ENCODE measurements at places on chromosomes 3 and 15. TPM values are rescaled to one million over a fixed set of nuclear protein-coding genes. Genes with fewer than 3 reads are reported as not detected.

The SNAPC5 gene
- total RNA-seq = 37.0 TPM

The INSYN1 gene
- total RNA-seq = 0.30 TPM

The CLSTN2 gene
- total RNA-seq = 0.15 TPM

The GOLGA6B gene
- total RNA-seq = not detected

The BCL2A1 gene
- not detected for total RNA-seq

The DOCK3 gene
- under 0.01 TPM for total RNA-seq

The RAD51 gene
- 12.9 TPM for total RNA-seq

The CACNA2D2 gene
- total RNA-seq = 0.17 TPM

The HIGD2B gene
- not detected for total RNA-seq

The RBP2 gene
- not detected for total RNA-seq

The GXYLT2 gene
- total RNA-seq = 15.0 TPM

The MUSTN1 gene
- total RNA-seq = not detected

The XPC gene
- total RNA-seq = 20.5 TPM

The NOX5 gene
- total RNA-seq = not detected

The SLC22A14 gene
- total RNA-seq = not detected

The PCSK6 gene
- total RNA-seq = not detected

The PIGBOS1 gene
- total RNA-seq = 6.6 TPM

The MYZAP gene
- 0.17 TPM for total RNA-seq
